SW480 (cell line): ENCODE measurements at places on chromosomes 2 and 18.

GRCh38 chr18:2901423-2901985, 54.7 kb downstream of the EMILIN2 start:
- no peak for DNase-seq

DNA sequence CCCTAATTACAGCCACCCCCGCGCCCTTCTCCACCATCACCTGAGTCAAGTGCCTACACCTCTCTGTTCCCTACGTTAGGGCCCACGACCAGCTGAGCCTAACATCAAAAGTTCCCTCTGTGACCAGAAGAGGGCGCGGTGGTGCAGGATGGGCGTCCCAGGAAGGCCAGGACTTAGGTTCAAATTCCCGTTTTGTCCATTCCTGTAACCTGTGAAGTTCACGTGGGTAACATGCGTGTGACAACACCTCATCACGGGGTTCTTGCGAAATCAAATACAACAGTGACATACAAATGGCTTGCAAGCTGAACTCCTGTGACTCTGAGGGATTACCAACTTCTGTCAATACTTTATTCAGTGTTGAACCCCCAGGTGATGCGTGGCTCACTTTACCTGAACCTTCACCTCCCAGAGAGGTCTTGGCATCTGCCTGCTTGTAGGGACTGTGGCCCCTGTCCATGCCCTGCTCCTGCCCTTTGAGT, 207.9 kb downstream of the ARL4C start:
- no peak for DNase-seq

DNA sequence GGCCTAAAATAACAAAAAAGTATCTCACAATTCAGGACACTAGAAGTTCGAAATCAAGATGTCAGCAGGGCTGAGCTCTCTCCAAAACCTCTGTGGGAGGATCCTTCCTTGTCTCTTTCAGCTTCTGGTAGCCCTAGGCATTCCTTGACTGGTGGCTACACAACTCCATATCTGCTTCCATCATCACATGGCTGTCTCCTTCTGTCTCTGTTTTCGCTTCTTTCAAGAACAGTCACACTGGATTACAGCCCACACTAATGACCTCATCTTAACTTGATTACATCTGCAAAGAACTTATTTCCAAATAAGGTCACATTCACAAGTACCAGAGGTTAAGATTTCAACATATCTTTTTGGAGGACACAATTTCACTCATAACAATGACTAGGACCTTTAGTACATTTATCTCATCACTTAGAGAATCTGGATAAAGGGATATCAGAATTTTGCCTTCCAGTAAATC, 275.2 kb downstream of the IRS1 start:
- DNase-seq: no peak

DNA sequence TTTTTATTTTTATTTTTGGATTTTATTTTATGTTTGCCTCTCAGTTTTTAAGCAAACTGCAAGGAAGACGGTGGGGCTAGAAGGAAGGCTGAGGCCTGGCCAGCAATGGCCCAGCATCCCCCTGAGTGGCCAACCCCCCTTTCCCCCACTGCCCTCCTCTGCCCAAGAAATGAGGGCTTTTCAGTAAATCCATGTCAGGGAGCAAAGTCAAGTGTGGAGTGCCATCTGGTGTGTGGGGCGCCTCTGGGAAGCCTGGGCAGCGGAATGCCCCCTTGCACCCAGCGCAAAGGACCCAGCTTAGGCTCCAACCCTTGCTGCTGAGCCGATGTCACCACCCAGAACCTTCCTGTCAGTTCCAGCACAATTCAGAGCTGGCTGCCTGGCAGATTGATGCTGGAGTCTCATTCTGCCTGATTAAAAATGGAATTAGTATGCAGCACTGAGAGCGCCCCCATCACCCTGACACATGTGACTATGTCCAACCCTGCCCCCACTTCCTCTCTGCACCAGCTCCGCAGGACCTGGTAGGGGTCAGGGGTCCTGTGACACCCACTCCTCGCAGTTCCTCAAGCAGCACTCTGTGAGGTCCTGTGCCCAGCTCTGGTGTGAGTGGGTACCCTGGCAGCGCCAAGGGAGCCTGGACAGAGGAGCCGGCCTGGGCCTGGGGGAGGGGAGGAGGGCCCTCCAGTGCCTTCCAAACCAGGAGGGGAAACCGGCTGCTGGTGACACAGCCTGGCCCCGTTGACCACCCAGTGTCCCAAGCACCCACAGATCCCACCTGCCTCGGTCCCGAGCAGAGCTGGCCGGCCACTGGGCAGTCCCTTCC, 9.2 kb upstream of the ALPP start:
- no peak for DNase-seq

GRCh38 chr18:58394602-58395425, 234.1 kb downstream of the ALPK2 start:
- no peak for DNase-seq
